Ascending aorta (tissue), 2 donors: ENCODE measurements at places on chromosomes 1 and 21. TPM values are rescaled to one million over a fixed set of nuclear protein-coding genes. Genes with fewer than 3 reads are reported as not detected.

DNA sequence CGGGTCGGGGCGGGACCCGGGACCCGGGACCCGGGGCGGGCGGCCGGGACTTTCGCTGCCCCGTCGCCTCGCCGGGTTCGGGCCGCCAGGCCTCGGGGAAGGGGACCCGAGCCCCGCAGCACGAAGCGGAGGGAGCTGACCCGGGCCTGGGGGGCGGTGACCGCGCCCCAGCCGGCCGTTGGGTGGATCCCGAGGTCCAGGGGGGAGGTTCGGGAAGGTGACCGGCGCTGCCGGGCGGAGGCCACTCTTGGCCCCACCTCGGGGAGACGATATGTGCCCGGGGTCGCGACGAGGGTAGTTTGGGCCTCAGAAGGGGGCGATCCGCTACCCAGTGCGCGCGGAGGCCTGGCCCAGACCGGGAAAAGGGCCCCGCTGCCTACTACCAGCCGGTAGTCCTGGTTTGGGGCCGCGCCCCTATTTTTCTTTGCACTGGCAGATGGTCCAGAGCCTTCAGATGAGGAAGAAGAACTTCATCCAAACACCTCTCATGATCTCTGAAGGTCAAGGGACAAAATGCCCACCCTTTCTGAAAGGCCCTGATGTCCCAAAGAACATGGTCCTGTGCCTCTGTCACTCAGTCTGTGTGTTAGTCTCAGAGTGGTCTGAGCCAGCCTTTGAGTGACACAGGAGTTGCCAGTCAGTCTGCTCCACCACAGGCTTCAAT, 766 bp downstream of the AGO4 start:
- peaks cover 7% of the 10 kb centered on the region for H3K4me1 ChIP-seq
- peak overlapping the region; percentile 83 for H3K4me3 ChIP-seq

DNA sequence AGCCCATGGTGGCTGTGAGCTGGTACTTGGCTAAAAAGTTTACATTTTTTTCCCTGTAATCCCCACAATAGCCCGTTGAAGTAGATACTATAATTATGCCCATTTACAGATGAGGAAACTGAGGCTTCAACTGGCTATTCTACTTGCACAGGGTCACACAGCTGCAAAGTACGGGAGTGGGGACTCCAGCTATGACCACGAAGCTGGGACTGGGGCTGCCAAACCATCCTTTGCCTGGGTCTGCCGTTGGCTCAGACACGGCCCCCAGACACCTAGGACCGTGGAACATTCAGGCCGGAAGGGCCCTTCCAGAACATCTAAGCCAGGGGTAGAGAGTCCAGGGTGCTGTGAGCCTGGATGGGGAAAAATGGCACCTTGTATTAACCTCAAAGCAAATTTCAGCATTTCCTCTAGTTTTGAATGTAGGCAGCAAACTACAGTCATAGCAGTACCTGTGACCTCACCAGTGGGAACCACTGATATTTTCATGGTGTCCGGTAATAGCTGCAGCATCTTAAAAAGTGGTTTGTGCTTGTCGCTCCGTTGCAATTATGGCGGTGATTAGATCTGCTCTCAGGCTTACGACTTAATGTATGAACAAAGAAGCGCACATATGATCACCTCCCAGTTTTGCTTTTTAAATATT, 4.3 kb downstream of the TP73 start:
- peaks cover 15% of the 10 kb centered on the region for H3K27me3 ChIP-seq
- no peaks in the 10 kb centered on the region for H3K36me3 ChIP-seq
- no peak overlapping the region for H3K4me3 ChIP-seq
- DNase-seq = no peak
- no peak overlapping the region for H3K27ac ChIP-seq
- peaks cover 3% of the 10 kb centered on the region for H3K4me1 ChIP-seq

- H3K27me3 ChIP-seq = no peaks in the 10 kb centered on the region
- H3K36me3 ChIP-seq = peaks cover 24% of the 10 kb centered on the region
- peak within 1 kb of the TSS; percentile 60 for H3K27ac ChIP-seq
- H3K4me3 ChIP-seq = peak within 1 kb of the TSS; percentile 48
These were observed at the start of gene MMP23B for GRCh38 chr1:1631782-1632420. MMP23B (plus strand) TSS chr1:1632173; CDS start chr1:1632219, 46 bp downstream.

- no peak overlapping the region for H3K27ac ChIP-seq
- no peaks in the 10 kb centered on the region for H3K36me3 ChIP-seq
- H3K4me3 ChIP-seq = peak overlapping the region; percentile 79
- H3K4me1 ChIP-seq = peaks cover 5% of the 10 kb centered on the region
- H3K27me3 ChIP-seq = no peaks in the 10 kb centered on the region
These were observed 1.2 kb downstream of the AK5 start for GRCh38 chr1:77282866-77283539.

DNA sequence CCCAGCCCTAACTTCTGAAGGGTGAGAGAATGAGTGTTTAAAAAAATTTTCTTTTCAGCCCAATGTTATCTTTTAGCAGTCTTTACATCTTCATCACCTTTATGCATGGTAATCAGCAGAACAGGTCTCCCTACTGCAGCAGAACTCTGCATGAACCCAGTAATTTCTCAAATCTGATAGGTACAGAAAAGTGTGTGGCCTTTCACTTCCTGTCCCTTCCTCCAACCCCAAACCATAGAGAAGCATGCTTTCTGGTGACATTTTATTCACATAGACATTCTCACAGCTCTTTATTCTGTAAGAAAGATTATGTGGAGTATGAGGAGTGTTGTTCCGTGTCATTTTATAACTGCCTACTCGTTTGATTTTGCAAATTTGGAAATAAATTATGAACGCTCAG, 68.6 kb downstream of the RPAP2 start:
- no peaks in the 10 kb centered on the region for H3K4me1 ChIP-seq
- H3K27ac ChIP-seq = no peak overlapping the region
- no peak for DNase-seq

GRCh38 chr1:34362949-34363348, 186.2 kb downstream of the C1orf94 start:
- DNase-seq = no peak
- H3K27me3 ChIP-seq = no peaks in the 10 kb centered on the region
- H3K36me3 ChIP-seq = no peaks in the 10 kb centered on the region
- no peak overlapping the region for H3K4me3 ChIP-seq
- H3K27ac ChIP-seq = no peak overlapping the region

DNA sequence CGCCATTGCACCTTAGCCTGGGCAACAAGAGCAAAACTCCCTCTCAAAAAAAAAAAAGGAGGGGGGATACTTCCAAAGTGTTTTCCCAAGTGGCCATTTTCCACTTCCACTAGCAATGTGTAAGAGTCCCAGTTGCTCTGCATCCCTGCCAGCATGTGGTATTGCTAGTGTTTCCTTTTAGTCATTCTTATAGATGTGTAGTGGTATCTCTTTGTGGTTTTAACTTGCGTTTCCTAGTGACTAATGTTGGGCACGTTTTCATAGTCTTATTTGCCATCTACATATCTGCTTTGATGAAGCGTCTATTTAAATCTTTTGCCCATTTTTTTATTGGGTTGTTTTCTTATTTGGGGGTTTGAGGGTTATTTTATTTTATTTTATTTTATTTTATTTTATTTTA, 31.1 kb downstream of the INAVA start:
- no peaks in the 10 kb centered on the region for H3K27me3 ChIP-seq
- no peak overlapping the region for H3K4me3 ChIP-seq
- no peaks in the 10 kb centered on the region for H3K4me1 ChIP-seq
- no peak for DNase-seq
- no peak overlapping the region for H3K27ac ChIP-seq
- no peaks in the 10 kb centered on the region for H3K36me3 ChIP-seq

- H3K27ac ChIP-seq = no peak overlapping the region
- no peaks in the 10 kb centered on the region for H3K4me1 ChIP-seq
- H3K27me3 ChIP-seq = no peaks in the 10 kb centered on the region
- peaks cover 28% of the 10 kb centered on the region for H3K36me3 ChIP-seq
- H3K4me3 ChIP-seq = no peak overlapping the region
These were observed 21.1 kb downstream of the TOMM20 start for GRCh38 chr1:235107368-235108184.

ADAMTS4 gene
- 109 TPM for total RNA-seq

PANK4 gene
- 80.5 TPM for total RNA-seq

TCEANC2 gene
- 0.64 TPM for total RNA-seq

PFDN2 gene
- 16.3 TPM for total RNA-seq

TIAM1 gene
- total RNA-seq = 2.7 TPM

DYNLT5 gene
- total RNA-seq = 1.2 TPM

RHEX gene
- total RNA-seq = 0.53 TPM
